ENCODE measurements at places on chromosomes 12 and 14.

GRCh38 chr12:118813778-118814357 lies 167.5 kb upstream of the SRRM4 start:
- DNase-seq, result no peak

- DNase-seq, result no peak
These were observed 30.8 kb upstream of the BDKRB2 start for GRCh38 chr14:96173636-96174475.

- DNase-seq, result no peak
These were observed 3.8 kb downstream of the ASIC1 start for GRCh38 chr12:50061171-50061570.

DNA sequence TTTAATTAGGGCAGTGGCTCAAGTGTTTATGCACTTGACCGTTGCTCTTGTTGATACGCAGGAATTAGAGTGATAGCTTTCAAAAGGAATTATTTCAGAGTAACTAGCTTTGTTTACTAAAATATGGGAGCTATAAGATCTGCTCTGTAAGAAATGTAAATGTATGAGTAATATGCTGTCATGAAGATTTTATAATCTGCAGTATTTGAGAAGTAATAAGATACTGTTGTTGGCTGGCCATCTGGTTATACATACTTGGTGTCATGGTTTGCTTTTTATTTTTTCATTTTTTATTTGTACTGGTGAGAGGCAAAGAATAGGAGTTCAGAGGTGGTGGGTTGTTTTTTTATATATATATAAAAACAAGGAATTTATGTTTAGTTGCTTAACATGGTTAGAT lies 58.5 kb downstream of the PLXNC1 start:
- DNase-seq, result no peak

GRCh38 chr14:56004786-56005185 lies 113.4 kb upstream of the PELI2 start:
- peak; percentile 75 for DNase-seq

DNA sequence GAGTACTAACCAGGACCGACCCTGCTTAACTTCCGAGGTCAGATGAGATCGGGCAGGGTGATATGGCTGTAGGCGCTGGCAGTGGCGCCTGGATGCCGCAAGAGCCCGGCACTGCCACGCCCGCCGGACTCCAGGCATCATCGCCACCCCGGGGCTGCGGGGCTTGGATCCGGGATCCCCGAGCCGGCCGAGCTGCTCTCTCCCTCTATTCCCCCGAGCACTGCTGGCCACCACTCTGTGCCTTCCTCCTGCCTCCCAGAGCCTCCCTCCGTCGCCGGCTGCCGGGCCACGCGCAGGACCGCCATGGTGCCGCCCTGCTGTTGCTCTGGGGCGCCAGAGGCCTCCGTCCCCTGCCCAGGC lies 153.2 kb upstream of the ALG10B start:
- DNase-seq, result no peak

GRCh38 chr12:44148936-44149335 lies 313.1 kb downstream of the TMEM117 start:
- no peak for DNase-seq
